ENCODE measurements at places on chromosomes 5 and 9. TPM values are rescaled to one million over a fixed set of nuclear protein-coding genes. Genes with fewer than 3 reads are reported as not detected.

GCNT4 gene
- under 0.01 TPM for total RNA-seq

GRCh38 chr5:124847907-124848306 is 101.5 kb upstream of the ZNF608 start:
- no peak for DNase-seq

DNA sequence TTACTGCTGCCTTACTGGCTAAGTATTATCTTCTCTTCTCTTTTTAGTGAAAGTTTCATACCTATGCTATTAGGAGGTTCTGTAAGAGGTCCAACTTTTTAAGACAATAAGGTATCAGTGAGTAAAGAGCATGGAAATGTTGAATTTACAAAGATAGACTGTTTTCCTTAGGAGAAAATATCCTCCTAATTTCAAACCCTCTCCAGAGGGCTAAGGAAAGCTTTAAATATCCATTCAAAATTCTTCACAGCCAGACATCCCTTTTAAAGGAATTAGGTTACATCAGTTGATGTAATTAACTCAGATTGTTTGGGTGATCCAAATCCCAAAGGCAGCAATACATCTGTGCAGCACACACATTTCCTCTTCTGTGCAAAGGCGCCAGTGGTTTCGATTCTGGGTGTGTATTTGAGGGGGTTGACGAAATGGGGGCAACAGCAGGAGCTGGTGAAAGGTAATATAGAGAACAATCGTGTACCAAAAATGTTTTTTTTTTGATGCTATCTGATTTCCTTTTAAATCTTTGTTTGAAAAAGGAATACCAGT is 273.8 kb upstream of the RPS23 start:
- no peak for DNase-seq

DNA sequence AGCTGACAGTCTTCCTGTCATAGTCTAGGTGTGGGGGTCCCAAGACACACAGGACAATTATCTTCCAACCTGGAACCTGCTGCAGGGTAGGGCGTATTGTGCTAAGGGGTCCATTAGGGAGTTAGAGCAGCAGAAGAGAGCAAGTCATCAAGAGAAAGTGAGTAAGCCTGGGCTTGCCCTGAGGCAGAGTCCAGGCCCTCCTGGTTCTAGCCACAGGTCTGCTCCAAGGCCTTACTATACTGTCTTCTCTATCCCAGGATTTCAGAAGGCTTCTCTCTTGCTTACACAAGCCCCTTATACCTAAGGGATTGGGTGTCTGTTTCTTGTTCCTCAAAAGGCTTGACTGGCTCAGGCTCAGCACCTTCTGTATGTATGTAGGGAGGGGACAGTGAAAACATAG is 7.7 kb downstream of the P4HA2 start:
- no peak for DNase-seq

DNA sequence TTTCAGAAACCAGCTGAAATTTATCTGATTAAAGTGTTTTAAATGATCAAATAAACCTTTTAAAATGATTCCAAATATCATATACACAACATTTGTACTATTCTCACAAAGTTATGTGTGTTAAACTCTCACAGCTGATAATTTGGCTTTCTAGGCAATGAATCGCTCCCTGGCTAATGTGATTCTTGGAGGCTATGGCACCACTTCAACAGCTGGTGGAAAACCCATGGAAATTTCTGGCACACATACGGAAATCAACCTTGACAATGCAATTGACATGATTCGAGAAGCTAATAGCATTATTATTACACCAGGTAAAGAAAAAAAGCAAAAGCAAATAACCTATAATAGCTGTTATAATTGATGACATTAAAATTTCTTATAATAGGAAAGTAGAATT is 72.4 kb downstream of the NNT start:
- DNase-seq: no peak

DNA sequence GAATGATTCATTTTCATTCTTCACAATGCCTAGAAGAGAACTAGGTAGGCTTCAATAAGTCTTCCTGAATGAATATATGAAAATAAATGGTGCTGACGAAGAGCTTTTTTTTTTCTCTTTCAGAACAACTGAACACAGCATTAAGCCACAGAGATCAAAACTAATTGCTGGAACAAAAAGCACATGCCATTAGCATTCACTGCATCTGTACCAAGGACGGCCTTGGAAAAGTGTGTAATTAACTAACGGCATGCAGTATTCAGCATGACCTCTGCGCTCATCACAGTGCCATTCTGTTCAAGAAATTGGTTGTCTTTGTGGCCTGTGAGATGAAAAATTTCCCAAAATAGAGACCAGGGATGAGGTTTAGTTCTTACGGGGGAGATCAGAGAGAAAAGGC is 99.3 kb downstream of the NUDT12 start:
- DNase-seq: no peak

DNA sequence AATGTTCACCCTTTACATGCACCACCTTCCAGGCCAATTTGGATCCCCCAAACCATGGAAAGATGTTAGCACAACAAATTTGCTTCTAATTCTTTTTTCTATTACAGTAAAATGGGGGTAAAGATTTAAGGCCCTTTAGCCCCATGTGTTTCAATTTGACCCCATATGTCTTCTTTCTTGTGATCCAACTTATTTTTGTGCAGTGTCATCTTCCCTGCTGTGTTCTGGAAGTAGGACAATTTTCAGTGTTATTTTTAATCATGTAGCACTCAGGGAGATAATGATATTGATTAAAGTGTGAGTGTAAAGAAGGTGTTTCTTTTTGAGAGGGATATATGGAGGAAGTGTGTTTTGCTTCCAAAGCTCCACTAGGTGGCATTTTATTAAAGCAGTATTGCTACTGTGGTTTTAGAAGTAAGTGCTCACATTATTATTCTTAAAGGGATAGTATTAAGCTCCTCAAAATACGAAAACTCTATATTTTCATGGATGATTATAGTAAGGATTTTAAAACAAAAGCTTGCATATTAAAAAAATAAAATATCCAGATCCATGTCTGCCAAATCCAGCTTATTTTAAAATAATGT is 118.7 kb upstream of the ATP10B start:
- no peak for DNase-seq

DNA sequence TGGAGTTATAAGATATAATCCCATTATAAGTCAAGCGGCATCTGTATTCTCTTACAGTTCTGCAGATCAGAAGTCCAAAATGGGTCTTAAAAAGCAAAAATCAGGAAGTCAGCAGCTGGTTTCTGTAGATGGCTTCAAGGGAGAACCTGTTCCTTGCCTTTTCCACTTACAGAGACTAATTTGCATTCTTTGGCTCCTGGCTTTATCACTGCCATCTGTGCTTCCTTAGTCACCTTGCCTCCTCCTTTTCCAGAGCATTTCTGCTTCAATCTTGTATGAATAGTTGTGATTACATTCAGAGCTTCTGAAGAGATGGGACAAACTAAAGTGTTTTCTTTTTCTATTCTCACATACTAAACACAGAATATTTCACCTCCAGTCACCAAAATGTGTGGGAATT is 647.3 kb upstream of the GRAMD2B start:
- DNase-seq: no peak

DNA sequence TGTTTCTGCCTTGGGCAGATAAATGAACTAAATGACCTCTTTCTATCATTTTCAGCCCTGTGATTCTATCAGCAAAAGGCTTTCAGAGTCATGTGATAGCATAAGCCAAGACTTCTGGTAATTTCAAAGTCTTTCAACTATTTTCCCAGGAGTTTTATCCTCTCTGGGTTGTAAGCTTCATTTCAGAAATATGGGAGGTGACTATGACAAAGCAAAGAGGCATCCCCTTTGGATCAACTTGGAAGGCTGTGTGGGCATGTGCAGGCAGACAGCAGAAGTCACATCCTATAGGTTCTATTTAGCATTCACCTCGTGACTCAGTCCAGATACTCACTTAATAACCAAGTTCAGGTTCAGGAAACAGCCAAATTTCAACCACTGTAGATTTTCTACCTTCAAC is 149.0 kb upstream of the FST start:
- DNase-seq: peak; percentile 74

GRCh38 chr9:73617586-73617985 is 465.9 kb downstream of the ANXA1 start:
- no peak for DNase-seq

- no peak for DNase-seq
These were observed 14.2 kb upstream of the TTLL11 start for GRCh38 chr9:122107291-122107805.

DNA sequence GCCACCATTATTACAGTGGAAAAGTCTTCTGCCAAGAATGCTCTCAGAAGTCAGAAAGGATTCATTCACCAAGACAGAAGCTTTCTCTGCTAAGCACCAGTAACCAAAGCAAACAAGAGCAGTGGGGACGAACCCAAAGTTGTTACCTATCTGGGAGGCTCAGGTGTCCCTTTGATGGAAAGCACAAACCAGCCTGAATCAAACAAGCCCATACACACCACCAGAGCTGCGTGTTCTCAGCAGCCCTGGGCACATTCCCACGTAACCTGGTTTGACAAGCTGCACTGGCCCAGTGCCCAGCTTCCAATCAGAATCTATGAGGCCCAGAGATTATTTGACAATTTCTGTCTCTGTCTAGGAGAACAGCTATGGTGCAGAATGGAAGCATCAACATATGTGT is 252.6 kb downstream of the ACTL7B start:
- DNase-seq: no peak

- DNase-seq: peak; percentile 6
These were observed 67.4 kb downstream of the CDO1 start for GRCh38 chr5:115749016-115749415.
